ENCODE measurements at places on chromosomes 12 and 14.

GRCh38 chr12:45130881-45131281 is 80.0 kb upstream of the DBX2 start:
- DNase-seq, result no peak

DNA sequence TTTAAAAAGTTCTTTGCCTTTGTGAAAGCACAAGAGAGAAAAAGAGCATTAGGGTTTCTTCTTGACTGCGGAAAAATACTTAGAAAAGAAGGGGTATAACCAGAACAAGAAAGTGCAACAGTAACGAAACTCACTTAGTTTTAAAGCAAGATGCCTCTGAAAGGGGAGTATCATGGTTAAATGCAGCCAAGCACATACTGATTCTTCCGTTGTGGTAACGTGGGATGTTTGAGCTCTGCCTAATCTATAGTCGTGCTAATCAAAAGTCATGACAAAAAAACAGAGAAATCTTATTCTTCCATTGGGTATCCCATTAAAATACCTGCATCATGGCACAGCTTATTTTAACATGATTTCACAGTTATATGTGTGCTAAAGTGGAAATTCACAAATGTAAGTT is 187.8 kb upstream of the LRFN5 start:
- no peak for DNase-seq

GRCh38 chr12:71214511-71215285 is 56.9 kb upstream of the TSPAN8 start:
- no peak for DNase-seq

GRCh38 chr14:103503296-103503695 is 19.3 kb downstream of the CKB start:
- DNase-seq, result no peak

- no peak for DNase-seq
Observed at GRCh38 chr14:33363682-33364081, 425.0 kb downstream of the NPAS3 start.

All from vagina (tissue), 2 donors.